ENCODE measurements at places on chromosomes 12 and 14. TPM values are rescaled to one million over a fixed set of nuclear protein-coding genes. Genes with fewer than 3 reads are reported as not detected.

- DNase-seq = no peak
Measured at GRCh38 chr12:75790219-75790618, 241.4 kb downstream of the PHLDA1 start.

GRCh38 chr14:31479027-31479426, 8.8 kb downstream of the GPR33 start:
- DNase-seq = no peak

DNA sequence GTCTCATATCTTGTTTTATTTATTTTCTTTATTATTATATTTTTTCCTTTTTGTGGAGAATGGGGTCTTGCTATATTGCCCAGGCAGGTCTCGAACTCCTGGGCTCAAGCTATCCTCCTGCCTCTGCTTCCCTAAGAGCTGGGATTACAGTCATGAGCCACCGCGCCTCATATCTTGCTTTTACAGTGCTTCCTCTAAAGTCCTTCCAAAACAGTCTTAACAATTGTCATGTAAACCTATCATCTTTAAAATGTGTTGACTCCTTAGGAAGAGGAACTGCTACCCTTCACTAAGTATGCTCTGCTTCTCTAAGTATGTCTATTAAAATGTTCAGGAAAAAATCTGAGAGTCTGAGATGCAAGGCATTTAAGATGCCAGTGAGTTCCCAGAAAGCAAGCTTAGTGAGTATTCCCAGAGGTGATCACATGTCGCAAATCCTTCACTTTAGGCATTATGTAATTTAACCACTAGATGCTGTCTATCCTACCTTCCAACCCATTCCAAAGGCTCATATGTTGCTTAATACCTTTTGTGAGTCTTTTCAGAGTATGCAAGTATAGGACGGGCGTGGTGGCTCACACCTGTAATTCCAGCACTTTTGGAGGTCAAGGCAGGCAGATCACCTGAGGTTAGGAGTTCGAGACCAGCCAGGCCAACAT, 19.7 kb upstream of the FOXJ2 start:
- no peak for DNase-seq

- no peak for DNase-seq
Measured at GRCh38 chr12:17661250-17661649, 428.7 kb downstream of the RERGL start.

DNA sequence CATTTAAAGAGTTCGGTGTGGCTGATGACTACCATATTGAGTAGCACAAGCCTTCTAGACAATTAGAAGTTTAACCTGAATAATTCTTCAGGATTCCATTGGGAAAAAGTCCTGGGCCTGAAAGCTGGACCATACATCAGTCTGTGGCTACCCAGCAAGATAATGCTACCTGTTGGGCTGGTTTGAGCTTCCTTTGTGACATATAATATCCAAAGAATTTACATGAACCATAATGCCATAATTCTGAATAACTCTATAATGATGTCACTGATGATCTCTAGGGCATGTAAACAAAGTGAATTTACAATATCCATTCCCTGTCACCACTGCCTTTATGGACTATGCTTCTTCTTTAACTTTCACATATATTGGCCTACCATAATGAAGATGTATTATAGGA, 3.8 kb upstream of the YBX3 start:
- DNase-seq = no peak

DNA sequence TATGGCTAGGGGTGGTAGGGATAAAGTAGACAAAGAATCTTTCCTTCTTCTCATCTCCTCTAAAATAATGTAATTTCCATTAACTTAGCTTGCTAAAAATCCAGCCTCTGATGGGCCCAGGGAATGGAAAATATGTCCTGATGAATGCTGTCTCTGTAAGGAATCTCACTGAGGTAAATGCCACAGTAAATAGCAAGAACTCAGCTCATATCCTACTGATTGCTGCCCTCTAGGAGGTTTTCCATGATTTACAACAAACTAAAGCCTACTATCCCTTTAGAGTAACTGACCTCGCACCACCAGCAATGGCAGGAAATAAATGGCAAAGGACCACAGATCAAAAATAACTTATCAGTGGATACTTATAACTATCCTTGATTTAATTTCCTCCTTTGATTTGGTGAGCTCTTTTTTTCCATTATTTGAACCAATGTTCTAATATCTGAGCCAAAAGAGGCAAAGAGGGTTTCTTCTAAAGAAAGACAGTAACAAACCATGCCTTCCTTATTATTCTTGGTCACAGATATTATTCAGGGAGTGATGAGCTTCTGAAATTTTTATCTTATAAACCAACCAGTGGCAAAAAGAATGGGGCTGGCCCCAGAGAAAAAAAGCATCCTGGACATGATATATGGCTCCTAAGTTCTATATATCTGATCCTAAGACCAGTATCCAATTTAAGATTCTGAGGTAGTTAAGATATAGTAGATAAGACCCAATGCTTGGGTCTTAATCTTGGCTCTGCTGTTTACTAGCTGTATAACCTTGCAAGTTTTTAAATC, 43.8 kb downstream of the SENP1 start:
- DNase-seq = no peak

DNA sequence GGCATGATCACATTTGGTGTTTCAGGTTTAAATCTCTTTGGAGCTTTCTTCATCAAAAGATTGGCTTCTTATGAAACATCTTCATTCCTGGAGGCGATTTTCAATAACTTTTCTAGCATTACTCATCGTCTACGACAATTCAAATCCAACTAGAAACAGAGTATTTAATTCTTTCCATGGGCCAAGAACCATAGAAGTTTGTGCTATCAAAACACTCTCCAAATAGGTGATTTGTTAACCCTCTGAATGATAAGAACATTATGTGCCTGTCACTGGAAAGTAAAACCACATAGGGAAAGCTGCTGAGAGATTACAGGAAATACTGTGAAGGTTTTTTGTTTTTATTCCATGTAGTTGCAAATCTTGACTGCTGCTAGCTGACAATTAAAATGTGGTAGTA, 6.9 kb upstream of the DCN start:
- no peak for DNase-seq

DNA sequence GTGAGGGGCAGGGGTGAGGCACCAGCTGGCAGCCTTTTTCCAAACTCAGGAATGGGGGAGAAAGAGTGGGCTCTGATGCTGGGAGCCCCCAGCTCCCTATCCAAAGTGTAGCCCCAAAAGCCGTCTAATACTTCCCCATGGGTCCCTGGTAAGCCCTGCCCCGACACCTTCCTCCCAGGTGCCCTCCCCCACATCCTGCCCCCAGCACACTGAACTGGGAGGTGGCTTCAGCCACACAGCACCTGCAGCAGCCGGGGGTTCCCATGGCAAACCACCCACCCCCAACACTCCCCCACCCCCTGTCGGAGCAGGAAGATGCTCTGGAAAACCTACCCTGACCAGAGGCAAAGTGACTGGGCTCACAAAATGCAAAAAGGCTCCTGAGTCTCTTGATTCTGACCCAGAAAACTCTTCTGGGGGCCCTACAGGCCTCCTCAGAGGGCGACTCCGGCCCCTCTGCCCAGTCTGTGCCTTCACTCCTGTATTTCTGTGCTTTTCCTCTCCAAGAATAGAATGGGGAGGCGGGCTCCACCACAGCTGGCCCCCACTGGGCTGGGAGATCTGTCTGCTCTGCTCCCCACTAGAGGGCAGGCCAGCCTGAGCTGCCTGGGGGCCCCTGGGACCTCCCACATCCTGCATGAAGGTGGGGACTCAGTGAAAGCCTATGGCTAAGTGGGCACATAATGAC, 81.6 kb downstream of the ITPK1 start:
- no peak for DNase-seq

- DNase-seq = no peak
Measured at GRCh38 chr12:121246893-121247557, 37.1 kb downstream of the P2RX4 start.

DNA sequence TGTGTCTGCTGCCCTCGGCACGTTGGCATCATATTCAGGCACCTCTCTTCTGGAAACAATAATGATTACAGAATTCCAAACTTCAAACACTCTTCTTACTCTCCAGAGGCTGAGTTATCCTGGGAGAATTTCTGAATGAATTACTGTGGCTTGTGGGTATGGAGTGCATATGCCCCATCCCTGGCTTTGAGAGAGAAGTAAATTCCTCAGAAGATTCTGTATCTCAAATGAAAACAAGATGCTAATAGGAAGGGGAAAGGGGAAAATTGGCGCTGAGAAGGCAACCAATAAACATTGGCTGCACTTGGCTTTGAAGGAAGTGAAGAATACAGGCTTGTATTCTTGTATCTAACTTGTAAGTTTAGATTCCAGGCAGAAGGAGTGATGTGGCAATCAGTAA, 132.0 kb upstream of the NOVA1 start:
- no peak for DNase-seq

- no peak for DNase-seq
Measured at GRCh38 chr12:66279123-66279712, 23.1 kb upstream of the HELB start.

GOLGA3 gene
- 102 TPM for total RNA-seq

KRT79 gene
- not detected for total RNA-seq

SLC25A47 gene
- total RNA-seq = not detected

SALL2 gene
- 7.1 TPM for total RNA-seq

FOXN4 gene
- not detected for total RNA-seq

USP30 gene
- 8.1 TPM for total RNA-seq

Data from posterior vena cava (tissue), 2 donors.